D721Med (cell line): ENCODE measurements at places on chromosomes 3 and 15.

DNA sequence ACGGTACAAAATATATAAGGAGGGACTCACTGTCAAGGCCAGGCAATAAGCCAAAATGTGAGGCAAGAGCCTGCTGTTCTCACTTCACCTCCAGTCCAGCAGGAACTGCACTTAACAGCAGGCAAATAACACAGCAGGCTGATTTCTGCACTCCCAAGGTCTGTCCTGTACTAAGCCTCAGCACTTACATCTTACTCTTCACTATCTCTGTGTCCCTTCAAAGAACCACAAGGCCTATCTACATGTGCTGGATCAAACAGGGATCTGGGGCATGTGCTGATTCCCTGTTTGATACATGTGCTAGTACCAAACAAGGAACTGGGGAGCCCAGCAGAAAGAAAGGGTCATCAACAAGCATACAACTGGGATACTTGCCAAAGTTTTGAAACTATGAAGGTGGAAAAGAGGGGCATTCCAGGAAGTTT lies 22.2 kb downstream of the UACA start:
- no peak for DNase-seq

DNA sequence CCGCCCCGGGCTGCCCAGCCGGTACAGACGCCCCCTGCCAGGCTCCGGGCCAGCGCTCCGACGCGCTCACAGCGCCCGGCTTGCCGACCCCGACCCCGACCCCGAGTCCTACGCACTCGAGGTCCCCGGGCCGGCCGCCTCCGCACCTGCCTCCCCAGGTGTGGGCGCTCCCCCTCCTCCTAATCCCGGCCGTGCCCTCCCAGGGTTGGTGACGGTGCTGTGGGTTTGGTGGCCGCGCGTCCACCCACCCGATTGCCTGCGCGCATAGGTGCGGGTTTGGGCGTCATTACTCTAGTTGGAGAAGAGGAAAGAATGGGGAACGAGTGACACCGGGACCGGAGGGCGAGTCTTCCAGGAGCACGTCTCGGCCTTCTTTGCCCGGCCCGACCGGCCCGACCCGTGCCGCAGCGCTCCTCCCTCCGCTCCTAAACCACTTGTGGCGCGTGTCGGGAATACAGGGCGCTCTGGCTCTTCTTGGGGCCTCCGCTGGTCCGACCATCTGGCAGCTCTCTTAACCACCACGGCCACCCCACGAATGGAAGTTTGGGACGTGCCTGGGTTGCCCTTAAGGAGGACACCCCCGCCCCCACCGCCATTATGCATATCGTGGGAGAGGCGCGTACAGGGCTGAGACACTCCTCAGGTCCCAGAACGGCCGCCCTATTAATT lies 810 bp upstream of the THRB start:
- DNase-seq = no peak

GRCh38 chr3:104805042-104805441 lies 561.7 kb upstream of the ALCAM start:
- DNase-seq = no peak

- no peak for DNase-seq
Observed at GRCh38 chr3:185649414-185649813, 63.3 kb downstream of the SENP2 start.

DNA sequence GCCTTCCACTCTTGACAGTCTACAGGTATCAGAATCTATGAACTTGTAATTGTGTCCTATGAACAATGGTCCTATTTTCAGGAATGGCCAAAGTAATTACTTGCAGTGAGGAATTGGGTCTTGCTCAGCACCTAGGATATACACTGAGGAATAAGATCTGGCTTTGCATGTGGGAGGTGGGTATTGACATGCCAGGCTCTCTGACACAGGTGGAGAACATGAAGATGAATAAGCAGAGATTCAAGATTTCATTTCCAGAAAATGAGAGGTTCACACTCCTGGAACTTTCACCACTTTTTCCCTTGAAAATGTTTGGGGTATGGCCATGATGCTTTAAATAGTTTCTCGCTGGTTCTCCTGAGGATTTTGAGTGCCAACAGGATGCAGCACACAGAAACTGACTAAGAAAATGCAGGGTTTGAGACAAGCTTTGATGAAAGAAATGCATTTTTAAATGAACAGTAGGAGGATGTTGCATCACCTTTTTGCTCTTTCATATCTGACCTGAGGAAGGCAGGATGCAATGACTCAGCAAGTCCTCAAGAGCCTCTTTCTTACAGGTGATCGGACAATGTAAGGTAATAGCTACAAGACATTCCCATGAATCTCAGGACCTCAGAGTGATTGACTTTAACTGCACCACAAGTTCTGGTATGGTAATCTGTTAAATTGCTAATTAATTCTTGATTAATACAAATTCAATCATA lies 3.7 kb downstream of the HRG start:
- no peak for DNase-seq

DNA sequence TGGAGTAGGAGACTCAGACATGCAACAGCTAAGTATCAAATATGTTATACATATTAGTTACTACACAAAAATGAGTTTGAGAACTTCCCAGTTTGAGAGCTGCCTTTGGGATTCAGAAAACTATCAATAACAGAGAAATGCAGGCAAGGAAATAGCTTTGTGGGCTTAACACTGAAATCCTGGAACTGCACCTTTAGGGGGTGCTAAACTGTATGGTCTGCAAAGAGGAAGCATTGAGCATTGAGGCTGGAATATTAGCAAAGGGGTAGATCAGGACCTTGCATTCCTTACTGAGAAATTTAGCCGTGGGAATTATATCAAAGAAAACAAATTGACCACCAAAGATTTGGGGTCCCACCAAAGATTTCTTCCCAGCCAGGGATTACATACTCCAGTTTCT lies 580.0 kb downstream of the ZNF385D start:
- DNase-seq = no peak

GRCh38 chr3:145370870-145371269 lies 790.1 kb downstream of the PLOD2 start:
- DNase-seq = no peak
